ENCODE measurements at places on chromosomes 1 and 21.
A peak's percentile ranks its signal among the peaks of the same experiment; 100 is the strongest.

- no peak for DNase-seq
Measured at GRCh38 chr1:86537928-86538695, 8.8 kb upstream of the CLCA4 start.

DNA sequence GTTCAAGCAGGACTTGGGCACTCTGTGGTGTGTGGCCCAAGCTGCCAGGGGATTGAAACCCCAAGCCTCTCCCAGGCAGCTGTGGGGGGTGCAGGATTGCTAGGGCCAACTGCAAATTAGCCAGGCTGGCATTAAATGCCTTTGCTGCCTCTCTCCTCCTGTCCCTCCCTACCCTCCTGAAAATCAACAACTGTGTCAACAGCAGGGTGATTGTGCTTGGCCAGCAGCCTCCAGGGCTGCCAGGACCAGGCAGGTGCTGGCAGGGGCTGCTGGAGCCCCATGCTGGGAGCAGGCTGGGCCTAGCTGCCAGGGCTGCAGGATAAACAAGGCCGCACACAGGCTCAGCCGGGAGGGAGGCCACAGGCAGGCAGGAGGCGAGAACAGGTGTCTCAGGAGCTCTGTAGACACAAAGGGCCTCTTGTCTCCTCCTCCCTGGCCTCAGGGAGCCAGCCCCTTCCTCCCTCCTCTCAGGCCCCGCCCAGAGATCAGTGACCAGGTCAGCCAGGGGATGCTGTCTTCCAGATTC, 11.4 kb downstream of the SOX13 start:
- no peak for DNase-seq

GRCh38 chr1:203351037-203351625, at the start of gene FMOD:
TSS of gene FMOD (minus strand) at chr1:203351122. CDS start at chr1:203348270, 2,852 bp downstream.
- DNase-seq, result no peak

DNA sequence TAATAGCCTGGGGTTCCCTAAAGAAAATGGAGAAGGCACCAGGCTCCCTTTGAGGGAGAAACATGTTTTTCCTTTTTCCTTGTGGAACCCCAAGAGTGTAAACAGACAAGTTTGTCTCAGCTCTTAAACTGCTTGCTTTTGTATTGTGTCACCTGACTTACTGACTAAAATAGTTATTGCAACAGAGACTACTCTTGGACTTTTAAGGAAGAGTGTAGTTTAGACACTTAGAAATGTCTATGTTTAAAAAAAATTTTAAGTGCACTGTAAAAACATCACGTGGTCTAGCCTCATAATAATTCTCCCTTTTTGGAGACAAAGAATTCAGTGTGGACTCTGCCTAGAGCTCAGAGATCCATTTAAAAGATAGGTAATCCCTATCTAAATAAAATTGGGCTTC, 141.1 kb downstream of the TRIM33 start:
- no peak for DNase-seq

- DNase-seq, result no peak
Measured at GRCh38 chr1:159581422-159581821, 6.2 kb upstream of the APCS start.

DNA sequence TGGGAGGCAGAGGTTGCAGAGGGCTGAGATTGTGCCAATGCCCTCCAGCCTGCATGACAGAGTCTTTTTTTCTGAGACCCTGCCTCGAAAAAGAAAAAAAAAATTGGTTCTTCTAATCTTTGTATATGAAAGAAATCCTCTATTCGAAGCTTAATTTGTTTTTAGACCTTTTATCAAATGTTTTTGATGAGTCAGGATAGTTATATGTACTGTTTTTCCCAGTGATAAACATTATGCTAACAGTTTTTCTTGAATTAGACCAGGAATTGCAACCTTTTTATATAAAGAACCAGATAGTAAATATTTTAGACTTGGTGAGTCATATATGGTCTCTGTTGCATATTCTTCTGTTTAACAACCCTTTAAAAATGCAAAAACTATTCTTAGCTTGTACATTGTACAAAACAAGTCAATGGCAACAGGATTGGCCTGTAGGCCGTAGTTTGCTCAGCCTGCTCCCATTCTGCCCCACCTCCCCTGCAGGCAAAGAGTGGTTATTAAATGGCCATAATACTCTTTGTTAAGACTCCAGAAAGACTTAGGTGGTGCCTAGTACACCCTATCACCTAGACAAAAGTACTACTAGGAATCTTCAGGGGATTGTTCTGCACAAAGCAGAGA, 45.2 kb downstream of the LYST start:
- DNase-seq, result no peak

- DNase-seq, result no peak
Measured at GRCh38 chr1:6488602-6489382, 2.7 kb downstream of the PLEKHG5 start.

- no peak for DNase-seq
Measured at GRCh38 chr1:182217967-182218366, 156.5 kb upstream of the ZNF648 start.

DNA sequence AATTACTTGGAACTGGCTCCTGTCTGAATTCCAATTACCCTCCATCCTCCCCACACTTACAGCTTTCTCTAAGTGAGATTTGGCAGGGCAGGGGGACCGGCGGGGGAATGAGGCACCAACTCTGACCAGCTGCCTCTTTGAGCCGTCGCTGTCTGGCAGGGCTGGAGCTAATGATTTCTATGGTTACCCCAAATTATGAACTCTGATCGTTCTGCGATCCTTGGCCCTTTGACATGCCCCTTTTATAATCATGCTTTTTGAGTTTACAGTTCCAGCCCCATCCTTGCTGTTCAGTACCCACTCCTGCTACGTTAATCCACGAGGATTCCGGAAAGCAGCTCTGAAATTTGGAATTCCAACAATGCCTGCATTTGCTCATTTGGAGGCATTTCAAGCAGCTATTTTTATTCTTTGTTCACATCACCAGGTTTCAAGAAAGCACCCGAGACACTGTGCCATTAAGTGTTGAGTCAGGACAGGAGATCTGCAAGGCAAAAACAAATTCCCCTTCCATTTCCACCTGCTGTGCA, 54.6 kb upstream of the LBR start:
- DNase-seq, result no peak

GRCh38 chr1:196651637-196652215, at the start of gene CFH:
TSS of gene CFH (plus strand) at chr1:196652043. CDS start at chr1:196652118, 75 bp downstream.
- no peak for DNase-seq

- DNase-seq, result no peak
Measured at GRCh38 chr21:36821032-36821299, 122.1 kb downstream of the SIM2 start.

GRCh38 chr1:52856026-52856425, 13.5 kb downstream of the ZYG11A start:
- DNase-seq, result no peak

DNA sequence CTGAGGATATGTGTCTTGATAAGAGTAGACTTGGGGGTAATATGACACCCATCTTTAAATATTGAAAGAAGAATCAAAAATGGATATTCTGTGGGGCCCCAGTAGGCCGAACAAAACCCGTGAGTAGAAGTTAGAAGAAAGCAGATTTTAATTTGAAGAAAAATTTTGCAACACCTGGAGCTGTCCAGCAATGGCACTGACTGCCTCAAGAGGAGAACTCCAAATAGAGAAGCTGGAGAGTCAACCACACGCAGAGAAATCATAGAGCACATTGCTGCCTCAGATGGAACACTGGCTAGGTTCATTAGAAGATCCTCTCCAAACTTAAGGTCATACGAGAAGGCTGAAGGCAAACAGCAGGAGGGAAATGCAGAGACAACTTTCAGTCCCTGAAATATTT, 6.8 kb downstream of the NHLH1 start:
- DNase-seq, result no peak

GRCh38 chr1:2376931-2377672, 14.3 kb downstream of the MORN1 start:
- no peak for DNase-seq

DNA sequence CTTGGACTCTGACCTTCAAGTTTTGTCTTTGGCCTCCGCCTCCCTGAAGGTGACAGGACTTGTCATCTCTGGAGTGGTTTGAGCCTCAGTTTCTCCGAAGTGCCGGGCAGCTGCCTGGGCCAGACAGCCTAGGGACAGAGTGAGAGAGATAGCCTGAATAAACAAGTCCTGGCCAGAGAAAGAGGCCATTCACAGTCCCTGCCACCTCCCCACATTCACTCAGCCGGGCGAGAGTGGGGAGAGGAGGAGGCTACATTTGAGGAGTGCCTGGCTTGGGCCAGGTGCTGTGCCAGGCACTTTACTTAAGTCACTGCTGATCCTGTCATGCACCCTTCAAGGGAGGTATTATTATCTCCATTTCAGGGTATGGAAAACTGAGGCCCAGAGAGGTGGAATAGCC, 3.5 kb downstream of the EXTL1 start:
- DNase-seq, result no peak

GRCh38 chr1:113192242-113192641, 119.2 kb downstream of the LRIG2 start:
- DNase-seq, result no peak

- DNase-seq, result no peak
Measured at GRCh38 chr1:243735457-243735856, 114.6 kb downstream of the AKT3 start.

GRCh38 chr1:85816606-85817005, 108.4 kb upstream of the ZNHIT6 start:
- no peak for DNase-seq

- no peak for DNase-seq
Measured at GRCh38 chr1:55955016-55955621, 624.2 kb downstream of the PLPP3 start.

DNA sequence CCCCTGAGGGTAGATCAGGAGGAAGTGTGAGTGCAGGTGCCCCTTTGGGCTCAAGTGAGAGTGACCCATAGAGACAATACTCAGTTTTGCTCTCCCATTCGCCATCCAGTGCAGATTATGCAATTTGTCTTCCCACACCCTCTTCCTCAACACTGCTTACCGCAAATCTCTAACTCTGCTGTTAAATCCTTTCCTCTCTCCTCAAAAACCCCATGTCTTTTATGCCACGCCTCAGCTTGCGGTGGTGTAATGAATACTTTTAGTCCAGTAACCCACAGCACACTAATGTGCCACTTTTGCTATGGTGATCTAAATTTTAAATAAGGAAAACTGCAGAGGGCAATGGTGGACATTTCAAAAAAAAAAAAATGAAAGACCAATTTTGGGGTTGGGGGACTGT, 57.7 kb downstream of the PRRX1 start:
- DNase-seq, result no peak

- DNase-seq, result no peak
Measured at GRCh38 chr1:8386247-8386646, 68.3 kb downstream of the SLC45A1 start.

GRCh38 chr1:116453906-116454305, 80.9 kb downstream of the ATP1A1 start:
- no peak for DNase-seq

GRCh38 chr1:66556161-66556611, 22.2 kb downstream of the SGIP1 start:
- no peak for DNase-seq

DNA sequence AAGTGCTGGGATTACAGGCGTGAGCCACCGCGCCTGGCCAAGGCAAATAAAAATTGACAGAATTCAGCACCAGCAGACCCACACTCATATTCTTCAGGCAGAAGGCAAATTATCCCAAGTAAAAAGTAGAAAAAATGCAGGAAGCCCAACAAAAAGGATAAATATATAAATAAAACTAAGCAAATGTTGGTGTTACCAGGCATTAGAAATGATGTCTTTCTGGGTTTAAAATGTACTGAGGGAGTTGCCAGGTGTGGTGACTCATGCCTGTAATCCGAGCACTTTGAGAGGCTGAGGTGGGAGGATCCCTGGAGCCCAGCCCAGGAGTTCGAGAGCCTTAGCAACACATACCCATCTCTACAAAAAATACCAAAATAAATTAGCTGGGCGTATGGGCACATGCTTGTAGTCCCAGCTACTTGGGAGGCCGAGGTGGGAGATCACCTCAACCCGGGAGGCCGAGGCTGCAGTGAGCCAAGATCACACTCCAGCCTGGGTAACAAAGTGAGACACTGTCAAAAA, 6.3 kb downstream of the INTS11 start:
- DNase-seq, result no peak

DNA sequence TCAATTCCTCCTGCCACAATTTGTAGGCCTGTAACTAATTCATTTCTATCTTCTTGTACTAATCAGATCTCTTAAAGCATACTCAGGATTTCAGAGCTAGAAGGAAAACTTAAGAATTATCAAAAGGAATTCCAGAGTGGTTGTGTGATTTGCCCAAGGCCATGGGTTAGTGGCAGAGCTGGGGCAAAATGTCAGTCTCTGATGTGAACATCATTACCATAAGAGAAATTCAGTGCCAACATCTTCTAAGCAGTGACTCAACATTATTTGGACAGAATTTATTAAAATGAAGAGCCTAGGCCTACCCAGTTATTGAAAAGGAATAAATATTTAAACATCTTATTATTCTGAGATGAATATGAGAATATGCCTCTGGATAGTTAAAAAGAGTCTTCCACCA, 14.5 kb downstream of the ST6GALNAC5 start:
- DNase-seq, result no peak

DNA sequence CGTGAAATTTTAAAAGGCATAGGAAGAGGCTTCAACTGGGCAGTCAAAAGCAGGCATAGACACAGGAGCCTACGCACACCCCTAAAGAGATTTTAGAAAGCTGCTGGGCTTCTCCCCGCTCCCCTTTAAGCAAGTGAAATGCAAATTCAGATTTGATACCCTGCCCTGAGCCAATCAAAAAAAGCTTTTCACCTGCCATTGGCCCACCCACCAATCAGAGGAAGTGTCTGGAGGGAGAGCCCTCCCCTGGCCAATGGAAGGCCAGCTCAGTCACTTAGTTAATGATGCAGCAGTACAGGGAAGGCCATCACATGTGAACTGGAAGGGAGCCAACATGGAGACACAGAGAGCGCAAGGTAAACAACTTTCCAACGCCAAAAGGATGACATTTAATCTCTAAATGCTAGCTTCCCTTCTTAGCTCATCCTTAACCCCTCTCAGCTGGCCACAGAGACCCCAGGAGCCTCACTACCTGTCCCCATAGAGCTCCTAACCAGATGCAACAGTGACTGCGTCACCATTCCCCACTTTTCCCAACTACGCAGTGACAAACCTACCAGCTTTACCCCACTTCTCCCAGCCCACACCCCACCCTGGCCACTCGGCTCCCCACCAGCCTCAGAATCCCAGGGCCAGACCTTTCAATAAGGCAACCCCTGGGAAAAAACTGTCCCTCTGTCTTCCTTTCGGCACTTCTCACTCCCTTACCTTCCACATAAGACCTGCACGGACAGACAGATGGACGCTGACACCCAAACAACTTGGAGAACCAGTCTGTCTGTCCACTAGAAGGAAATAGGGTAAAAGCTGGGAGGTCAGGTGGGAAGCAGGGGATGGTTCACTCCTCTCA, 71.0 kb downstream of the CD46 start:
- DNase-seq, result peak; percentile 32

DNA sequence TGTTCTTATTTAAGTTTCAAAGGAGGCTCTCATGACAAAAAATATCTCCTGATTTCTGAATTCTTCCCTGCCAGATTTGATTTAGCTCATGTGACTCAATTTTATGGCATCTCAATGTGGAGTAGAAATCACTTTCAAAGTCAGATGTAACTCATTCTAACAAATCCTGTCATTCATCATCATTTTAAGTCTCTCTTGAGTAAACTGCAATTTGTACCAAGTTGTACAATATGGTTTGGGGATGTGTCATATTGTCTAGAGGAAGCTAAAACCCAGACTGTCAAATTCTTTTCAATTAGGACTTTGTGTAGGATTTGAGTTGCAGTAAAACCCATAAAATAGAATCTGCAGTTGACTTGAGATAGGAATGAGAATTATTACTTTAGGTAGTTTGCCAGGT, 2101.0 kb downstream of the NCAM2 start:
- no peak for DNase-seq

- no peak for DNase-seq
Measured at GRCh38 chr1:244672946-244673682, 20.2 kb downstream of the DESI2 start.

- DNase-seq, result no peak
Measured at GRCh38 chr1:59079434-59080140, 217.3 kb upstream of the FGGY start.
